ENCODE measurements at places on chromosomes 13 and 19. TPM values are rescaled to one million over a fixed set of nuclear protein-coding genes. Genes with fewer than 3 reads are reported as not detected.
A peak's percentile ranks its signal among the peaks of the same experiment; 100 is the strongest.

- no peaks in the 10 kb centered on the region for H3K36me3 ChIP-seq
- no peak for DNase-seq
- no peak overlapping the region for H3K4me3 ChIP-seq
- H3K27ac ChIP-seq: no peak overlapping the region
- no peaks in the 10 kb centered on the region for H3K4me1 ChIP-seq
- H3K27me3 ChIP-seq: peaks cover 10% of the 10 kb centered on the region
Measured at GRCh38 chr19:9986787-9987281, 23.5 kb downstream of the COL5A3 start.

CPT1C gene
- total RNA-seq: 4.1 TPM

- H3K4me1 ChIP-seq: no peaks in the 10 kb centered on the region
- peaks cover 14% of the 10 kb centered on the region for H3K27me3 ChIP-seq
- no peak overlapping the region for H3K27ac ChIP-seq
- no peaks in the 10 kb centered on the region for H3K36me3 ChIP-seq
Measured at GRCh38 chr13:38405216-38405615, 55.6 kb downstream of the UFM1 start.

DNA sequence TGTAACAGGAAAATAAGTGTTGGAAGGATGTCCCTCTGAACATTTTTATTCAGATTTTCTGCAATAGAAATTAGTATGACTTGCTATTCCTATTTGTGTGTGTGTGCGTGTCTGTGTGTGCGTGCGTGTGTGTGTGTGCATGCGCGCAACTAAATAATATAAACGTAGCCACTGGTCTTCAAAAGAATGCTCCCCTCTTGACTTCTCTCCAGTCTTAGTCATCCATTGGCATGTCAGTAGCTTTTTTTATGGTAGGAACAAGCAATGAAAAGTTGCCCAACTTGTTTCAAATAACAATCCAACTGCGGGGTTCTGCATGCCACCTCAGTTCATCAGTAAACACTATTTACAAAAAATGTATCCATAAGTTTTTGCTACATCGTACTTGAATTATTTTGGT, 249.6 kb downstream of the GPC6 start:
- H3K4me1 ChIP-seq: no peaks in the 10 kb centered on the region
- H3K36me3 ChIP-seq: no peaks in the 10 kb centered on the region
- DNase-seq: no peak
- no peaks in the 10 kb centered on the region for H3K27me3 ChIP-seq

- H3K27me3 ChIP-seq: peaks cover 11% of the 10 kb centered on the region
- peaks cover 5% of the 10 kb centered on the region for H3K4me1 ChIP-seq
- no peak overlapping the region for H3K4me3 ChIP-seq
- no peak overlapping the region for H3K27ac ChIP-seq
- no peak for DNase-seq
Measured at GRCh38 chr13:50826035-50826434, 17.5 kb downstream of the DLEU7 start.

- DNase-seq: no peak
- H3K27ac ChIP-seq: no peak overlapping the region
- H3K27me3 ChIP-seq: peaks cover 8% of the 10 kb centered on the region
- no peaks in the 10 kb centered on the region for H3K36me3 ChIP-seq
- no peak overlapping the region for H3K4me3 ChIP-seq
Measured at GRCh38 chr13:78540058-78540457, 63.3 kb downstream of the POU4F1 start.

PCID2 gene
- total RNA-seq: 60.8 TPM

DNA sequence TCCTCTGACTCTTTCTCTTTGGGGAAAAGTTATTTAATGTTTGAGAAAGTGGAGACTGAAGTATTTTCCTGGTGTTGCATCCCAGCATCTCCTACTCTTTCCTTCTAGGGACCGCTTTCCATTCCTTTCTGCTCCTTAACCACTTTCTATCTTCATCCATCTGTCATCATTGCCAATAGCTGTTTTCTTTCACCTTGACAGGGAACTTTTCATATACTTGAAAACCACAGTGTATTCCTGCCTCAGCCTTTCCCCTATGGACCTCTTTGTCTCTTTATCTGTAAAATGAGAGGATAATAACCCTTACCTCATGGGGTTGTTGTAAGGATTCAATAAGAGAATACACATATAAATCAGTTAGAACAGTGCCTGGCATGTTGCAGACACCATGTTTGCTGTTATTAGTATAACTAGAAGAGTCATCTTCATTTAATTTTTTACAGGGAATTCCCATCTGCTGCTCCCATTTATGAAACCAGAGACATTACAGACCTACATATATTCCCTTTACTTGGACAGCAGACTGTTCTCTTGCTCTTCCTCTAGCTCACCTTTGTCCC, 31.8 kb downstream of the LCP1 start:
- H3K4me3 ChIP-seq: no peak overlapping the region
- no peak for DNase-seq
- peak overlapping the region; percentile 70 for H3K27ac ChIP-seq
- no peaks in the 10 kb centered on the region for H3K27me3 ChIP-seq
- H3K4me1 ChIP-seq: peaks cover 35% of the 10 kb centered on the region

DNA sequence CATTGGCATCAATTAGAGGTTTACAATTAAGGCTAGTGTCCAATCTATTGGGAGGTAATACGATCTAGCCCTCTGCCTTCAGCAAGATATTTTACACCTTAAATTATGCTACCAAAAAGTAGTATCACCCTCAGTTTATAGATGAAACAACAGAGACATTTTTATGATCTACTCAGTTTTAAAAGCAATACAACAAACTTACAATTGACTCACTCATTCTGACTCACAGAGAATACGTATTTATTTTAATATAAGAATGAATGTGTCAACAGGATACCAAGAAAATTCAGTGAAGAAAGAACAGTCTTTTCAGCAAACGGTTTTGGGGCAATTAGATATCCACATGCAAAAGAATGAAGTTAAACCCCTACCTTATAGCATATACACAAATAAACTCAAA, 32.5 kb upstream of the STARD13 start:
- no peaks in the 10 kb centered on the region for H3K36me3 ChIP-seq
- H3K27me3 ChIP-seq: peaks cover 4% of the 10 kb centered on the region
- H3K4me3 ChIP-seq: no peak overlapping the region
- H3K27ac ChIP-seq: no peak overlapping the region

DNA sequence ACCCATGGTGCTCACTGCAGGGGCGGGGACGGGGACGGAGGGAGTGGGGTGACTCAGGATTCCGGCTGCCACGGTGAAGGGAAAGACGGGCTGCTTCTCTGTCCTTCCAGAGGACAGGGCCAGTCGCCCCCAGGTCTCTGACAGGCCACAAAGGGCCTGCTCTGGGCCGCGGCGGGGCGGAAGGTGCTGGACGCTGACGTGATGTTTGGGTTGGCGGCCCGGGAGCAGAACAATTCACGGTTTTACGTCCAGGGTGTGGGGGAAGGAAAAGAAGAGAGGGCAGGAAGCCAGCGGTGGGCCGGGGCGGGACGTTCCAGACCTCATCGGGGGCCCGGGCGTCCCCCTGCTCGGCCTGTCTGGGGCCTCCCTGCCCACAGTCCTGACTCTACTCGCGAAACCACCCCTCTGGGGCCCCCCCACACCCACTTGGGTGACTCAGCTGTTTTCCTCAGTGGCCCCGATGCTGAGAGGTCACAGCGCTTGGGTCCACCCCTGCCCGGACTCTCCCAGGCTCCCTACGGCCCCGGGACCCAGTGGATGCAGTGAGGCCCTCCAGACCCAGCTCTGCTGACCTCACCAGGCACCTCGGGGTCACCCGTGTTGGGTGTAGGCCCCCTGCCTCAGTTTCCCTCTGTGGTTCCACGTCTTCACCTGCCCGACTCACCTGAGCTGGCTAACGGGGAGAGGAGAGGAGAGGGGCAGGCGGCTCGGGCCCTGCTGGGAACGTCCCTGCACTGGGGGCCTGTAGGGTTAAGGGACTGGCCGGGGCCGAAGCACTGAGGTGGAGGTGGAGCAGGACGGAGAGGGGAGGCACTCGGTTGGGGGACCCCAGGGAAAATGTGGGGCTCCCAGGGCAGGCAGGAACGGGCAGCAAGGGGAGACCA, 29.2 kb downstream of the PIP5K1C start:
- peak overlapping the region; percentile 16 for H3K27ac ChIP-seq
- H3K4me1 ChIP-seq: peaks cover 9% of the 10 kb centered on the region
- DNase-seq: peak; percentile 63
- H3K36me3 ChIP-seq: no peaks in the 10 kb centered on the region
- peak overlapping the region; percentile 52 for H3K4me3 ChIP-seq
- H3K27me3 ChIP-seq: no peaks in the 10 kb centered on the region

MYO1F gene
- total RNA-seq: 332 TPM

DNA sequence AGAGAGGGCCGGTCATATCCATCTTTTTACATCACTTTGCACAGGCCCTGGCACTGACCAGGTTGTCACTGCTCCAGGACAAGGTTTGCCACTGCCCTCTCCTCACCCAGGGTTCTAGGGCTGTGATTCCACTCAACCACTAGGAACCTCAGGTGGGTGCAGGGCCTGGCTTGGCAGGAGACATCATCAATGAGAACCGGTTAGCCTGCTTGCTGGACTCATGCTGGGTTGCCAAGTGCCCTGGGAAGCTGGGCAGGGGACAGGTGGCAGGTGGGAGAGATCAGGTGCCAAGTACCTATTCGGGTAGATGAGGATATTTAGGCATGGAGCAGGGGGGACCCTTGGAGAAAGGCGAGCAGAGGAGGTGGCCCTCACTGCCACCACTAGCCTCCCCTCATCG, 4.2 kb upstream of the CERS4 start:
- peaks cover 11% of the 10 kb centered on the region for H3K4me1 ChIP-seq
- DNase-seq: no peak
- H3K27ac ChIP-seq: no peak overlapping the region
- H3K36me3 ChIP-seq: no peaks in the 10 kb centered on the region
- H3K4me3 ChIP-seq: no peak overlapping the region

GRCh38 chr19:55528030-55528803, 8.7 kb downstream of the SBK2 start:
- DNase-seq: no peak
- H3K36me3 ChIP-seq: no peaks in the 10 kb centered on the region
- H3K27ac ChIP-seq: no peak overlapping the region

- H3K27me3 ChIP-seq: no peaks in the 10 kb centered on the region
- H3K27ac ChIP-seq: no peak overlapping the region
- DNase-seq: no peak
- no peak overlapping the region for H3K4me3 ChIP-seq
- no peaks in the 10 kb centered on the region for H3K36me3 ChIP-seq
Measured at GRCh38 chr13:91563799-91564198, 165.4 kb downstream of the GPC5 start.

- peaks cover 3% of the 10 kb centered on the region for H3K27me3 ChIP-seq
- DNase-seq: peak; percentile 78
- no peak overlapping the region for H3K4me3 ChIP-seq
- no peak overlapping the region for H3K27ac ChIP-seq
- H3K4me1 ChIP-seq: peaks cover 3% of the 10 kb centered on the region
Measured at GRCh38 chr19:18865973-18866799, 29.8 kb downstream of the CERS1 start.

DNA sequence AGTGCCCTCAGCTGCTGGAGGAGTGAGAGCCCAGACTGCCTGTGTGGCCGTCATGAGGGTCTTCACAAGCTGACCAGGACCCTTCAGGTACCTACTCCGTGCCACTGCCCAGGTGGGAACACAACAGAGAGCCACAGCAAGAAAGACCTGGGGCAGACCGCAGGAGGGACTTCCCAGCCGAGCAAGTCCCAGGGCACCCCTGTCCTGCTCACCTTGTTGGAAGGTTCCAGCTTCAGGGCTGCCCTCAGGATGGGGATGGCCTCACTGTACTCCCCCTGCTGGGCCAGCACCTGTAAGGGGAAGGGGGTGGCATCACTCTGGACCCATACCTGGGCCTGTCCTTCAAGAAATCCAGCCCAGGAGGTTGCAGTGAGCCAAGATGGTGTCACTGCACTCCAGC, 10.3 kb downstream of the FKBP8 start:
- peaks cover 14% of the 10 kb centered on the region for H3K36me3 ChIP-seq
- H3K27ac ChIP-seq: no peak overlapping the region
- H3K4me3 ChIP-seq: no peak overlapping the region
- no peak for DNase-seq
- no peaks in the 10 kb centered on the region for H3K4me1 ChIP-seq

DNA sequence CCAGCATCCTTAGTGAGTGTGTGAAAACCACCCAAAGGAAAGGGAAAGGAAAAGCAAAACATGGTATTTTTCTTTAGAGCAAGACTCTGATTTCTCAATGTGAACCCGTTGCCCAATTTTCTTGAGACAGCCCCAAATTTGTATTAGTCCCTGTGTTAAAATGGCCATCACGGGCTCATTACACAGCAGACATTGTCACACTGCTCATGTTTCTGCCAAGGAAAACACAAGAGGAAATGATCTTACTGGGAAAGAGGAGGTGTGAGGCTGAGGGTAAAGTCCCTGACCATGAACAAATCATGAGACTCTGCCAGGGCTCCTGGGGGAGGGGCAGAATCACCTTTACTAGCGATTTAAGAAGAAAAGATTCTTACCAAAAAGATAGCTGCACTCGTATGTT, 54.4 kb downstream of the FAM124A start:
- H3K27ac ChIP-seq: no peak overlapping the region
- peaks cover 10% of the 10 kb centered on the region for H3K27me3 ChIP-seq
- H3K4me1 ChIP-seq: peaks cover 5% of the 10 kb centered on the region
- DNase-seq: no peak

DNA sequence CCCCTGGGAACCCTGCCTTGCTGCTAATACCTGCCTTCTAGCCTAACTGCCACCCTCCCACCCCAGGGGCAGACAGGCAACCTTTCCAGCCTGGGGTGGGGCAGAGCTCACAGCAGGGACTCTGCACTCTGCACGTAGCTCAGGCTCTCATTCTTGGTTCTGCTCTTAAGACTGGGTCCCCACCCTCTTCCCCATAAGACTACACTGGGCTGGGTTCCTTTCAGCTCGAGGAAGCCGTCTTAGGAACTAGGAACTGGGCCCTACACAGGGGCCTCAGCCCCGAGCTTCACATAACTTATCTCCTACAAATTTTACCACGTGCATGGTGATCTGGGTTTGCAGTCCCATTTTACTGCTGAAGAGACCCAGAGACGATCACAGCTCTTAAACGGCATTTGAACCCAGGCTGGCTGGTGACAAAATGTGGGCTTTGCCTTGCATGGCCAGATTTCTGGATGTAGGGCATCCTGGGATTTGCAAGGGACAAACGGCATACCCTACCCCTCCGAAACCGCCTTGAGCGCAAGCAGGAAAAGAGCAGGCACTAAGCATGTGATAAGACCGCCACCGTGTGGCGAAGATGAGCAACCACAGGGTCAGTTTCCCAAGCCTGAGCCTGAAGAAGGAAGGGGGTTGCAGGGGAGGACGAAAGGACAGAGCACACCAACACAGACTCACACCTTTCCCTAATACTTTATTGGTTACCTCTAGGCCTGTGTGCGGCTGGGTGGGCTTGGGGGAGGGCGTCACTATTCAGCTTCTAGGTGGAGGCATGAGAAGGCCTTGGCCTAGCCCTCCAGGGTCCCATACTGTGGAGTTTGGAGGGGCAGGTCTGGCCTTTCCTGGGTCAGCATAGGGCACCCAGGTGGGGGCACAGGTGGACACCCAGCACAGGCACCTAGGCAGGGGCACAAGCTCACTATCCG, 5.1 kb downstream of the JUNB start:
- H3K27me3 ChIP-seq: no peaks in the 10 kb centered on the region
- peak overlapping the region; percentile 82 for H3K27ac ChIP-seq
